ENCODE measurements at places on chromosomes 11 and 22.
A peak's percentile ranks its signal among the peaks of the same experiment; 100 is the strongest.

DNA sequence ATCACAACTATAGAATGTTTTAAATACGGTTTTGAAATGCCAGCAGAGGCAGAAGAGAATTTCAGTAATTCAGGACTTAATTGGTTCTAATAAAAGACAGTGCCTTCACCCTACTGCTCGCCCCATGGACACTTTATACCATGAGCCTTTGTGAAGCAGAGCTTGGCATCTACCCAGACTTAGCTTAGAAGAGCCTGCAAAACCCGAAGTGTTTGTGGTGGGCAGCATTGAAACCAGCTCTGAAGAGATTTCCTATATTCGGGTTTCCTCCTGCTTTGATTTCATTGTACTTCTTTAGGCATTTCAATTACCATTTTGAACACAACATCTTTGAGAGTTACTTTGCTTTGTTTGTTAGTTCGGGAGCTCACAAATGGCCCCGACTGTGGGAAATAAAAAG is 185.1 kb upstream of the MTNR1B start:
- DNase-seq, result no peak

GRCh38 chr11:14506532-14506931 is 6.9 kb upstream of the COPB1 start:
- peak; percentile 11 for DNase-seq

DNA sequence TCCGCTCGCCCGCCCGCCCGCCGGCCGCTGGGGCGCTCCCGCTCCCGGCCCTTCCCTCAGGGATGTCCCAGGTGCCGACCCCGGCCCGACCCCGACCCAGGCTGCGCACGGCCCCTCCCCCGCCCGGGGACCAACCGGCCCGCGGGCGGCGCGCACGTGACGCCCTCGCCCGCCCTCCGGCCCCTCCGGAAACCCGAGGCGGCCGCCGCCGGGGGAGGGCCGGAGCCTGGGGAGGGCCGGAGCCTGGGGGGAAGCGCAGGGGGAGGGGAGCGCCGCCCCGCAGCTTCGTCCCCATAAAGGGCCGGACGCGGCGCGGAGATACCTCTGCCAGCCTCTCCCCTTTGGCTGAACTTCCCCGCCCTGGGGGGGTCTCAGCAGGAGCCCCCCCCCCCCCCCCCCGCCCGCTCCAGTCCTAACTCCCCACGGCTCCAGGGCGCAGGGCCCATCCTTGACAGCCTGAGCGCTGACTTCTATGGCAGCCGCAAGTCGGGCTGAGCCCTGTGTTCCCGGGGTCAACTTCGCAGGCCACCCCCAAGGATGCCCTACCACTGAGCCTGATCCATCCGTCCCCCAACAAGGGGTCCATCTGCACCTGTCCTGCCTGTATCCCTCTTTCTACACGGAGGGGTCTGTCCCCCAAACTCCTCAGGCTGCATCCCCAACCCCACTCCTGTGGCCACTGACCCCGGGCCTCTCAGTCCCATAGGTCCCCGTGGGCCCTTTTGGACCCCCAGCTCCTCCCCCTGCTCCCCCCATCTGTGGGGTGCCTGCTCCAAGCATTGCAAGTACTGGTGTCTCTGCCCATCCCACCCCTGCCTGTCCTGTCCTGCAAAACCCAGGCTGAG is at the start of gene MAPK12:
TSS of gene MAPK12 (minus strand) at position 69 of the 845 bp plus-strand sequence. CDS start 174 bp downstream, outside the sequence.
- DNase-seq, result peak; percentile 28

DNA sequence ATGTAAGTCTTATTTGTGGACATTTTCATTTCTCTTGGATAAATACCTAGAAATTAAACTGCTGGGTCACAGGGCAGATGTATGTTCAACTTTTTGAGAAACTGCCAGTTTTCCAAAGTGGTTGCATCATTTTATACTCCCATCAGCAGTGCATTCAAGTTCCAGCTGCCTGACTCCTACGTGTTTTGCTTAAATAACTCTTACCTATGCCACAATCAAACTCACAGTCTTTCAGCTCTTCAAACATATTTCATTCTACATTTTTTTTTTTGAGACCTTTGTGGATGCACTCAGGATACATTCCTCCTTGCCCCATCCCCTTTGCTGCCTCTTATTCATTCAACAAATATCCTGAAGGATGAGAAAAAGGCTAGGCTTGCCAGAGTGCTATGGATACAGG is 9.2 kb downstream of the TCF20 start:
- peak; percentile 81 for DNase-seq

DNA sequence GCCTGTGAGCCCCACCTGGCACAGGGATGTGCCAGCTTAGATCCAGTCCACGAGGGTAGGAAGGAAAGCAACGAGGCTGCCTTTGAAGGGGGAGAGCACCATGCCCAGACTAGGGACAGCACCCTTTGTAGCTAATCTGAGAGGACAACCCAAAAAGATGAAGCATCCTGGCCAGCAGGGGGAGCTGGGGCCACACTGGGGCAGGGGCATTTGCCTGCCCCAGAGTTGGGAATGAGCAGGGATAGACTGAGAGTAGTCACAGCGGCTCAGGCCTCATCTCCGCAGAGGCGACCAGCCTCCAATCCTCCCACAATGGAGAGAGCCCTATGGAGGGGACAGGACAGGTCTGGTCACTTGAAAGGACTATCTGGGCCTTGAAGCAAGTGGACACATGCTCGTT is 16.4 kb downstream of the LMO1 start:
- DNase-seq, result no peak

GRCh38 chr22:31533374-31533773 is 37.0 kb downstream of the SFI1 start:
- DNase-seq, result no peak

DNA sequence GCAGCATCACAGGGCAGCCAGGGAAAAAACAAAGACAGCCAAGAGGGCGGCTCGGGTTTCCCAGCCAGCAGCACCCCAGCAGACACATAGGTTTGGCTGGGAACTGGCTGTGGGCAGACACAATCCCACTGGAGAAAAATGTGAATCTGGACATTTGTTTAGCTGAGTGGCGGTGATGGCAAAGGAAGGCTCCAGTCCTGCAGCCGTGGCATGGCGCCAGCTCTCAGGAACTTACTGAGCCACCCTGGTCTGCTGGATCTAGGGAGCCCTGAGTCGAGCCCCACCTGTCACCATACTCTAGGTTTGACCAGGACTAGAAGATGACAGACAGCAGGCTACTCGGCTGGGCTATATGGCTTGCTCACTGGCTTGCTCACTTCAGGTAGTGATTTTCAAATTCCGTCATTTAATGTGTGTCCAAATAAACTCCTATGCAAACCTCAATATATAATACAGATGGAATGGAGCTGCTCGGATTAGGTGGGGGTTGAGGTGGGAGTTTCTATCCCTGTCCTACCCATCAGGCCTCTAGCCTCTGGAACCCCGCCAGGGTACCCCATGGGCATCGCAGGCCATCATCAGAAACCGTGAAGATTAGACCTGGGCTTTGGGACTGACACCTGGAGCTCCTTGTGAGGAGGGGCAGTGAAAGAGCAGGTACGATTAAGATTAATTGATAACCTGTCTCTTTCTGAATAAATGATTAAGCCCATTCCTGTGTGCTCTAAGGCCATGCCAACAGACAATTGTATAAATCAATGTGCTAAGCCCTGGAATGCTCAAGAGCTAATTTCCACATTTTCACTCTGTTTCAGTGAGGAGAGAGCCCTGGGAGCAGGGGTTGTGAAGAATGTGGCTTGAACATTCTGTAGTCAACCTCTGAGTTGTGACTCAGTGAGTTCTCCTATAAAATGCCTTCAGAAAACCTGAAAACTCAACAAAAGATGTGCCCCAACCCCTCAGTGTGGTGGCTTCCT is 42.5 kb downstream of the GALNT18 start:
- no peak for DNase-seq

- no peak for DNase-seq
Observed at GRCh38 chr22:19615001-19615461, 90.8 kb upstream of the CLDN5 start.

DNA sequence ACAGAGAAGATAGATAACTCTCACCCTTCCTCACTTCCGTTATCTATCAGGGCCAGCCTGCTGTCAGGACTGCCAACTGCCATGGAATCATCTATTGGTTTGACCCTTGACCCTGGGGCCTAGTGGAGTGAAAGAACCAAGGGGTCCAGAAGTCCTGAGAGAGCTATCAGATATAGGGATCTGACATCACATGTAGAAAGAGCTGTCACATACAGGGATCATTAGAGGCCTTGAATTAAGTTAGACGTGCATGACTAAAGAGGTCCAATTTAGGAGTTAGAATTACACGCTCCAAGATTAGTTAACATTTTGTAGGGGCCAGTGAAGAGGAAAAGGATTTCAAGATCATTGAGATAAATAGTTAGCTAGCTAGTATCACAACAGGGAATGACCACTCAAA is at the start of gene TMEM225:
TSS of gene TMEM225 (minus strand) at position 101 of the 400 bp plus-strand sequence. CDS start 245 bp downstream, outside the sequence.
- DNase-seq, result no peak

DNA sequence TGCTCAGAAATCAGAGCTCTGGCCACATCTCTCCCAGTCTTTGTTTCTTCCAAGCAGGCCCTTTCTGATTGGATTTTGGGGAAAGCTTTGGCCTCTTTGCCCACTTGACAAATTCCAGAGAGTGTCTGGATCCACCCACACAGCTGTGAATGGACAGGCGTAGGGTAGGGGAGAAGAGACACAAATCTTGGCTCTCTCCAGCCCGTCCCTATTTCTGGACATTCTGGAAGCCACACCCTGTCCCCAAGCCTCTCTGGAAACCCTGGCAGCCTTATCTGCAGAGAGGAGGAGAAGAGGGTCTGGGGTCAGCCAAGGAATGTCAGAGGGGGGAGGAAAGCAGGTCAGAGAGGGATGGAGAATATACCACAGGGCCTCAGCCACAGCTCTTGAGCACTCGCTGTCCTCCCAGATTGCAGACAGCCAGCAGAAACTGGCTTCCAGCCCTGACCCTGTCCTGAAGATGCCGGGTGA is 59.5 kb upstream of the WNT11 start:
- no peak for DNase-seq

DNA sequence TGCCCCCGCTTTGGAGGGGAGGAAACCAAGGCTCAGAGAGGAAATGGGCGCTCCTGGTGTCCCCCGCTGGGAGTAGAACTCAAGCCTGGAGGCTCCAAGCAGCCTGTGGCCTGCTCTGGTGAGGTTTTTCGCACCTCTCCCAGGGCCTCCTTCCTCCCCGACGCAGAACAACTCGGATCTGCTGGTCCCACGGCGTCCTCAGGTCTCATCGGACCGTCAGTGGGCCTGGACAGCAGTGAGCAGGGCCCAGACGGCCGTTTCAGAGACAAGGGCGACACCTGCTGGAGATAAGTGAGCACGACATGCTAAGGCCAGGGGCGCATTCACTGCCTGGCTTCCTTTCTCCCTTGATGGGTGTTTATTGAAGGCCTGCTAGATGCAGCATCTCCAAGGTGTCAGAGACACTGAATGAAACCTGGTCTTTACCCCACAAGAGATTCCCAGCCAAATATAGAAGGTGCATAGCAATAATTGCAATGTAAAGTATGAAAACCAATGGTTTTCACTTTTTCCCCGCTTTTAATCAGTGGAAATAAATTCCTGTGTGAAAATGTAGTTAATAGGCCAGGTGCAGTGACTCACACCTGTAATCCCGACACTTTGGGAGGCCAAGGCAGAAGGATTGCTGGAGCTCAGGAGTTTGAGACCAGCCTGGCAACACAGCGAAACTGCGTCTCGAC is 26.9 kb upstream of the CD82 start:
- DNase-seq, result peak; percentile 77

DNA sequence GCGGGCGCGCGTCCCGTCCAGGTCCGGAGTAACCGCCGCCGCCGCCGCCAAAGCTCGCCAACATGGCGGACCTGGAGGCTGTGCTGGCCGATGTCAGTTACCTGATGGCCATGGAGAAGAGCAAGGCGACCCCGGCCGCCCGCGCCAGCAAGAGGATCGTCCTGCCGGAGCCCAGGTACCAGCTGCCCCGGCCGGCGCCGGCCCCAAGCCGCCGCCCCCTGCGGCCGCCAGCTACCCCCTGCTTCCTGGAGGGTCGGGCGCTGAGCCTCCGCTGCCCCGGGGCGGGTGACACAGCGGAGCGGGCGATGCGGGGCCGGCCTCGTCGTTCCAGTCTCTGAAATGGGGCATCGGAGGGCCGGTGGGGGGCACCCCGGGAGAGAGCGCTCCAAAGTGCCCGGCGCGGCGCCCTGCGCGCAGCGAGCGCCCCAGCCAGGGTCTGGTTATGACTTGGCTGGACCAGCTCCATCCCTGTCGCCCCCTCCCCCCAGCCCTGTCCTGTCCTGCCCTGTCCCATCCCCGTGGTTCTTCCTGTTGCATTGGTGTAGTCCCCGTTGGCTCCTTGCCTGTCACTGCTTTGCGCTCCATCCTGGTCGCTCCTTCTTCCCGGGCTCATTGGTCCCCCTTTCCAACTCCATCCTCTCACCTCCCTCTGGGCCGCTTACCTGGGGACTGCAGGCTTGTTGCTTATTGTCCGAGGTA is 653 bp downstream of the GRK3 start:
- no peak for DNase-seq

GRCh38 chr11:76654298-76654851 is 16.2 kb downstream of the LRRC32 start:
- DNase-seq, result peak; percentile 81
